Epithelial cell of esophagus (primary cell): ENCODE measurements at places on chromosomes 6 and 20.

DNA sequence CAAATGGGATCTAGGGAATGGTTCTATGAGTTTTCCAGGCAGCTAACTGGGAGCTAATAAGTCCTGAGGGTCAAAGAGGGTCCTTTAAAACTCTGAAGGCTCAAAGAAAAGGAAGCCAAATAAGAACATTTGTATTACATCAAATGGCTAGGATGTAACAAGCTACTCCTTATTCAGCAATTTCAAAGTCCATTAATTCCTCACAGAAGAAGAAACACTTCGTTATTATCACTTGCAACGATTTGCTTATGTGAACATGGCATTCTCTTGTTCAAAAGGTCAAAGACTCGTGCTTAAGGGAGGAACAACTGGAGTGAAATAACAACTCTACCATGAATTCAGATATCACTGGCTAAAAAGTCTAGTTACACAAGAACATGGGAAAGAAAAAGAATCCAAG lies 70.8 kb upstream of the FBXO30 start:
- no peak for DNase-seq

- peak; percentile 95 for DNase-seq
These were observed 316.1 kb upstream of the PRDM1 start for GRCh38 chr6:105769987-105770386.

GRCh38 chr6:104046426-104046825 lies 813.3 kb downstream of the HACE1 start:
- DNase-seq = no peak

- DNase-seq = peak; percentile 33
These were observed 139.7 kb downstream of the SYNDIG1 start for GRCh38 chr20:24608926-24609667.

GRCh38 chr20:45670139-45670538 lies at the start of gene WFDC11:
Gene WFDC11 (minus strand): TSS chr20:45670239. CDS start chr20:45650600, 19,639 bp downstream.
- no peak for DNase-seq

DNA sequence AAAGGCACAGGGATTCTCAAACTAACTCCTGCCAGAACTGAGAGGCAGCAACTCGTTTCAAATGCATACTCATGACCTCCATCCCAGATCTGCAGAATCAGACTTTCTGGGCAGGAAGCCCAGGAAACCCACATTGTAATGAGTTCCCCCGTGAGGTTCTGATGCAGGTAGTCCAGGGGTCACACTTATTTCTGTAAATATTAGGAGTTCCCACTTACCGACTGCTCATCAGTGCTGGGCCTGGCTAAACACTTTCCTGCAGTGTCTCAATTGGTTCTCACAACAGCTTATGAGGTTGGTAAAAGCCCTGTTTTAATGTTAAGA lies 11.6 kb downstream of the DUSP15 start:
- DNase-seq = no peak

GRCh38 chr6:4672772-4673171 lies 103.4 kb upstream of the CDYL start:
- no peak for DNase-seq

GRCh38 chr6:153162646-153163045 lies 31.6 kb upstream of the RGS17 start:
- no peak for DNase-seq

GRCh38 chr20:63915471-63915870 lies 20.5 kb downstream of the DNAJC5 start:
- DNase-seq = no peak

DNA sequence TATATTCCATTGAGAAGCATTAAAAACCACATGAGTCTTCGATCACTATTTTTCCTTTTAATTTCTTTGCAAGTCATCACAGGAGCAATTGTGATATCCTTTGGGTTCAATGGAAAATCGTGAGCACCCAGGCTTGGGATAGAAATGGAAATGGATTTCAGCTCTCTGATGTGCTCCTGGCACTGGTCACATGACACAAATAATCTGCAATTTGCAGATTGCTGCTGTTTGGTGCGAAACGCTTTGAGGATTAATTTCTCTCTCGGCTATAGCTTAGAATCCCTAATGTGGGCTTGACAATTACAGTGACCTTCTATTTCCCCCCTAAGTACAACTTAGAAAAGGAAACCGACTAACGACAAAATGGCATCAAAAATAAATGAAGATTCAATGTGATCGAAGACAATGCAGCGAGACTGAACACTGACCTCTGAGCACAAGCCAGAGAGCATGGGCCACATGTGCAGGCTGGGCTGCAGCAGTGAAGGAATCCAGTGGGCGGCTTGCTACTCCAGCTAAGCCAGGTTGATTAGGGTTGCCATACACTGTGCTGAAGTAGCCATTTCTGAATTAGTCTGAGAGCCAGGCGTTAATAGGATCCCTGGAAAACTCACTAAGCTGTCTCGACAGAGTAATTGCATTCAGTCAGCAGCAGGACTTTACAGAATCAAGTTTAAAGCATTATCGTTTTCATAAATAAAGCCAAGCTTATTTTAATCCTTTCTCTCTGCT lies 301.8 kb upstream of the AGPAT4 start:
- DNase-seq = no peak

DNA sequence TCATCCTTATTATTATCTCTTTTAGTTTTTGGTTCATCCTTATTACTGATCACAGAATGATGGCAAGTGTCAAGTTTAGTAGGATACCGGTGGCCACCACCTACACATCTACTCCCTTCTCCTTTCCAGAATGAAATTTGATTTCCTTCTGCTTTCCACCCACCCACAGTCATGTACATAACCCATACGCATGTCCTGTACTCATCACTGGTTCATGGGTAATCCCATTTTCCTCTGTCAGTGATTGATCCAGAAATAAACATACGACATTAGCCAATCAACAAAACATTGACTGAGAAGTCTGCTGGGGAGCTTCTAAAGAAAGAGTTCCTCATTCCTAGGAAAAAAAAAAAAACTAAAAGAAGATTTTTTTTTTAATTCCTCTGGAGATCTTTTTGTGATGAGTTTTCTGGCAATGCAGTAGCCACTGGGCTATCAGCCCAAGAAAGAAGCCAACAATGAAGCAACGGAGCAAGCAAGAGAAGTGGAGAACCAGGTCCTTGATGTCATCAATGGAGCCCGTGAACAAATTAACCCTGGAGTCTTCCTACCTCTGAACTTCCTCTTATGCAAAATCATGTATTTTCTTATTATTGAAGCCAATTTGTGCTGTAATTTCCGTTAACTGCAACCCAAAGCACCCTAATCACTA lies 127.8 kb downstream of the TASP1 start:
- no peak for DNase-seq

DNA sequence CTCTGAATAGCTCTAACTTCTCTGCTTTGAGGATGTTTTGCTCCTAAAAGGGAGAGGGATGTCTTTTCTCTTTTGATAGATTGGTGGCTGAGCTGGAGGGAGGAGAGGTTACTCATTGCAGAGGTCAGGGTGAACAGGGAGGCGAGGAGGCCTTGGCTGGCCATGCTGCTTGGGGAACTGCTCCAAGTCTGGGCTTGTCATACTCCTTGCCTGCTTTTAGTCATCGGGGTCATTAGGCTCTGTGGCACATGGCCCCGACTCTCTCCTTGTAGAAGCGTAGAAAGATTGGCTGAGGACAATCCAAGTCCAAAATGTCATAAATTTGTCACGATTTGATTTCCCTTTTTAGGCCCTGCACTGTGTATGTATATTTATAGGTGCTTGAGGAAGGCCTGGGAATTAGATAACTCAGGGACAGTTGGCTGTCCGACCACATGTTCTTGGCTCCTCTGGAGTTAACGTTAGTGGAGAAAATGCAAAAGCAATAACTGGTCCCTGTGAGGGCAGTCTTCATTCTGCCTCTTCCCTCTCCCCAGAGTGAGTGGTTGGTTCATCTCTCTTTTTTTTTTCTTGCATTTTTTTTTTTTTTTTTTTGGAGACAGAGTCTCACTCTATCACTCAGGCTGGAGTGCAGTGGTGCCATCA lies 160.1 kb downstream of the SCP2D1 start:
- DNase-seq = peak; percentile 44
